ENCODE measurements at places on chromosomes 7 and 10.

GRCh38 chr7:47179812-47180515 is 401.9 kb downstream of the TNS3 start:
- DNase-seq = no peak

DNA sequence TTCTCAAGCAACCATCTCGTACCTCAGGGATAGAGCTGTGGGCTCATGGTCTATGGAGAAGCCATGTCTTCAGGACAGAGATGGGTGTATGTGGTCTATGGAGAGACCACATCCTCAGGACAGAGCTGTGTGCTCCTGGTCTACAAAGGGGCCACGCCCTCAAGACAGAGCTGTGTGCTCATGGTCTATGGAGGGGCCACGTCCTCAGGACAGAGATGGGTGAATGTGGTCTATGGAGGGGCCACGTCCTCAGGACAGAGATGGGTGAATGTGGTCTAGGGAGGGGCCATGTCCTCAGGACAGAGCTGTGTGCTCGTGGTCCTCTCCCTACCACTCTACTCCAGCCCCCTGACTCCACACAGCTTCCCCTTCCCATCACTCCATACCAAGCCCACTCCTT is 117.8 kb downstream of the WDR37 start:
- no peak for DNase-seq

- DNase-seq = no peak
Observed at GRCh38 chr7:149074116-149074885, 16.2 kb downstream of the ZNF786 start.

DNA sequence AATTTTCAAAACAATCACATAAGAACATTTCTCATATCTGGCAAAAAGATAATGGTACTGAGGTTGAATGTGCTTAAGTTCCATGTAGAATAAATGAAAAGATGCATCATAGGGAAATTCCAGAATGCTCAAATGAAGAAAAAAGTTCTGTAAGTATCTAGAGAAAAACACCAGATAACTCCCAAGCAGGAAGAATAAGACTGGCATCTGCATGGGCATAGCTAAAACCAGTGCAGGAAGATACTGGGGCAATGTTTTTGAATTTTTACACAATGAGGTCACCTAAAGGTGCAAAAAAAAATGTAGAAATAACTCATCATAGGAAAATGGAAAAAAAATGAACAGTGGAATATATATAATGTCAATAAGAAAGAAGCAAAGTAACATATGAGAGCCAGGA is 275.2 kb downstream of the BAMBI start:
- no peak for DNase-seq

GRCh38 chr7:101688183-101688831 is 59.2 kb upstream of the MYL10 start:
- peak; percentile 23 for DNase-seq

DNA sequence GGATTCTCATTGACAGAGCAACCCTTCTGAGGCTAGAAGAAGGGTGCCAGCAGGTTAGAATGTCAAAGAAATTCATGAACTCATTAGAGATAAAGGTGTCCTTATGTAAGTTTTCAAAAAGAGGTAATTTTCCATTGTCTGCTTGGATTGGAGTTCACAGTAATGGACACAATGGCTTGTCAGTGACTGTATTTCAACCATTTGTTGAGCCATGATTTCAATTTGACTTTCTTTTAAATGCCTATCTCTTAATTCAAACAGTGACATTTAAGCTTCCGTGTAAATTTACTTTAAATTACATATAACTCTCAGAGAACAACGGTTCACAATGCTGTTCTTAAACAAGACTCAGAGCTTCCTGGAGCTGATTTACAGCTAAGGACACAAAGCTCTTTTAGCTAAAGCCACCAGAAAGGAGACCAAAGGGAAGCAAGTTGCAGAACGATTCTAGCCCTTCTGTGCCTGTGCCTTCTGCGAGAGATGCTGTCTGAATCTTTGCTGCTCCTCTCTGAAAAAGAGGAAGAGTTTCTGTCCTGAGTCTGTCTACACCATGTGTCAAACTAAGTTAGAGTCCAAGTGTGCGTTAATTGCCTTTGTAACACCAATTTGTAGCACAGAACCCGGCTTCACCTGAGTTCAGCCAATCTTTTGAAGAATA is 42.2 kb upstream of the PFKP start:
- DNase-seq = no peak

DNA sequence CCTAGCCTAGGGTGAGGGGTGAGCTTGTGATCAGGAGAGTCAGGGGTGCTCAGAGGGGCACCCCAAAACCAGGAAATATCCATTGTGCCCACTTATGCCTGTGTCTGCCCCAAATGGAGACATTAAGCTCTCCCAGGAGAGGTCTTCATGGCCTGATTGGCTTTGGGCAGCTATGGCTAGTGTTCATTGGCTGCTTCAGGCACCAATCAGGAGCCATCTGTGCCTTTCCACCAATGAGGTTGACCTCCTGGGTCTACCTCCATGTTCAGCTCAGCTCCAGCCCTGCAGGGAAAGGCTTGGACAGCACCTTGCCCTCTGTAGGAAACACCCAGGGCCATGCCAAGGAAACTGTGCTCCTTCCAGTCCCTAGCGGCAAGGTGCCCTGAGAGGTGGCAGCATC is 23.9 kb upstream of the HSPB1 start:
- no peak for DNase-seq

- DNase-seq = no peak
Observed at GRCh38 chr10:81843042-81843441, 32.0 kb upstream of the NRG3 start.

DNA sequence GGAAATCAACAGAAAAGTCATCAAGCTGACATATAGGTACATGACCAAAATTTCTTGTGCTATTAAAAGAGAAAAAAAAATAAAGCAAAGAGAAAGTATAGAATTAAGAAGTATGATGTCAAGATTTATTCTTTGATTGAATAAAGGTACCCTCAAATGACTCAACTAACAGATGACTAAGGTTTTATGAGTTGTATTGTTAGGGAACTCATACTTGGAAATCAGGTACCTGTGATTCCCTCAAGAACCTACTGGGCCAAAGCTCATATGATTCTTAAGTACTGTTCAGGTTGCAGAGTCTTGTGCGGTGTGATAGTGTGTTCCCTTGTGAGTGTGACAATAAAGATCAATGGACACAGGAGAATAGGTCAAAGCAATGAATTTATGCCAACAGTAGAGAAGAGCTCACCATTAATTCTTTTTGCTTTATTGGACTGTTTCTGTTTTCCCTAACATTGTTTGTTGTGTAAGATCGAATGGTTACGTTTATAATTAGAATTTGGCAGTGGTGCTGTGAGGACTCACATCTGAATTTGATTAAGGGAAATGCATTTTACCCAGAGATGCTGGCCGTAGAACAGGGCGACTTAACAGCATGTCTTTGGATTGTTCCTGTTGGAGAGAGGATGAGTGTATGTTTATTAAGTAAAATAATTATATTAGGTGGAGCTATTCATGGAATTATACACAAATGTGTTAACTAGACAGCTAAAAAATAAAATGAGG is 293.2 kb upstream of the SEMA3D start:
- no peak for DNase-seq

- DNase-seq = no peak
Observed at GRCh38 chr10:108598320-108598695, 1325.0 kb downstream of the XPNPEP1 start.

- no peak for DNase-seq
Observed at GRCh38 chr10:109886037-109886780, 37.1 kb downstream of the XPNPEP1 start.

DNA sequence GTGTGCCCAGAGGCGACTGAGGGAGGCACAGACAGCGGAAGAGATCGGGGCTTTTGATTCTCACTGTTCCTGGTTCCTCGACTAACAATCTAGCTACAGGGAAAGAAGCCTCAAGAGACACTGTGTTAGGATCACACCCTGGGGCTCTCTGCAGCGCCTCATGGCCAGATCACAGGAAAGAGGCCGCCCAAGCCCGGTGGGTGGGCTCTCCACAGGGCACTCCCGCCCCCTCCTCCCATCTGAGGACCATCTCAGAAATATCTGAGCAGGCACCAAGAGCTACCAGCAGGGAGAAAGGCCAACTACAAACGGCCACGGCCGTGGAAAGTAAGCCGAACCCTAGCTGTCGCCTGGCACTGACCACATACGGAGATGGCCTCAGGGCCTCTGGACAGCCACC is 224.2 kb downstream of the MLLT10 start:
- no peak for DNase-seq

DNA sequence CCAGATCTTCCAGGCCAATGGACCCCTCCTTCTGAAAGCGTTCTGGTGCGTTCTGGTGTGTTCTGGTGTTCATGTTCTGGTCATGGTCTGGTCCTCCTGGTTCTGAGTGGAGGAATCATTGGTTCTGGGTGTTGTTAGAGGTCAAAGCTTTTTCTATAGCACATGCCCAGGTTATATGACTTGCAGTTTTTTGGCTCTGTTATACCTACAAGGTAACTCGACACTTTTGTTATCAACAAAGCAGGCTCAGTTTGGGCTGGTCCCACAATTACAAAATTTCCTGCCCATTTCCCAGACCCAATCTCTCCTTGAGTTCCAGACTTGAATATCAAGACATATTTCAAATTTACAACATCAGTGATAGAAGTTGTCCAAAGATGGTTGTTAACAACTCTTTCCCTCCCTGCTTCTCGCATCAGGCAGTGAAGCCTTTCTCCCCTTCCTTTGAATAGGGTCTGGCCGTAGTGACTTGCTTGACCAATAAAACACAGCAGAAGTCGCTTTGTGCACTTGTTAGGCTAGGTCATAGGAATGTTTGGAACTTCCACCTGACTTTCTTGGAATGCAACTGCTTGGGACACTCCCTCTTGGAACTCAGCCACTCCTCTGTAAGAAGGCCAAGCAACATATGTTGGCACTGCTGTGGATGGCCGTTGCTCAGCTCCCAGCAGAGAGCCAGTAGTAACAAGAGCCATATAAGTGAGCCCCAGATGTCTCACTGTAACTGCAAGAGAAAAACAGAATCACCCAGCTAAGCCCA is 83.1 kb upstream of the STEAP1B start:
- no peak for DNase-seq

- DNase-seq = peak; percentile 82
Observed at GRCh38 chr7:151251689-151252560, 3.4 kb upstream of the SMARCD3 start.

DNA sequence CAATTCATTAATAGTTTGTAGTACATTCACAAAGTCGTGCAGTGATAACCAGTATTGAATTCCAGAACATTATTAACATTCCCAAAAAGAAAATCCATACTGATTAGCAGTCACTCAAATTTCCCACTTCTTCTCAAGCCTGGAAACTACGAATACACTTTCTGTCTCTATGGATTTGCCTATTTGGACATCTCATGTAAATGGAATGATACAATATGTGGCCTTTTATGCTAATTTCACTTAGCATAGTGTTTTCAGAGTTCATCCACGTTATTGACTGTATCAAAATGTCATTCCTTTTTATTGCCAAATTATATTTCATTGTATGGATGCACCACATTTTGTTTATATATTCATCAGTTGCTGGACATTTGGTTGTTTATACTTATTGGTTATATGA is 78.8 kb downstream of the STK31 start:
- no peak for DNase-seq

GRCh38 chr10:131547129-131547799 is 235.7 kb upstream of the TCERG1L start:
- DNase-seq = no peak

- DNase-seq = no peak
Observed at GRCh38 chr7:43554423-43554822, 28.5 kb upstream of the STK17A start.

- DNase-seq = no peak
Observed at GRCh38 chr7:37825038-37825437, 23.4 kb upstream of the NME8 start.

DNA sequence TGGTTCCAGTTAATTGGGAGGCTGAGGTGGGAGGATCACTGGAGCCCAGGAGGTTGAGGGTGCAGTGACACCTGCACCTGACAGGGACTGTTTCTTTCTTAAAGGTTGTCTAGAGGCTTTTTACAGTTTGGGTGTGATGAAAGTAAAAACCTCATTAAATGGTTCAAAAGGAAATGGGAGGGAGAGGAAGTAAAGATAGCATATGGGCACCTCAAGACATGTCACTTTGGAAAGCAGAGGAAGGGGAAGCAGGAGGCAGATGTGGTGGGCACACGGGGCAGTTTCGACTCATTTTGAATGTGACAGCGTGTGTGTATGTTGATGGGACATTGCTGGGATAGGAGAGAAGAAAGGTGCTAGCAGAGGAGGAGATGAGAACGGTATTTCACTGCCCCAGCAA is 203.1 kb downstream of the MLLT10 start:
- DNase-seq = no peak

- no peak for DNase-seq
Observed at GRCh38 chr7:38664972-38665371, 33.8 kb upstream of the AMPH start.

- no peak for DNase-seq
Observed at GRCh38 chr7:29282819-29283414, 88.3 kb downstream of the CHN2 start.

- DNase-seq = no peak
Observed at GRCh38 chr10:31101123-31101522, 69.5 kb upstream of the ZNF438 start.

DNA sequence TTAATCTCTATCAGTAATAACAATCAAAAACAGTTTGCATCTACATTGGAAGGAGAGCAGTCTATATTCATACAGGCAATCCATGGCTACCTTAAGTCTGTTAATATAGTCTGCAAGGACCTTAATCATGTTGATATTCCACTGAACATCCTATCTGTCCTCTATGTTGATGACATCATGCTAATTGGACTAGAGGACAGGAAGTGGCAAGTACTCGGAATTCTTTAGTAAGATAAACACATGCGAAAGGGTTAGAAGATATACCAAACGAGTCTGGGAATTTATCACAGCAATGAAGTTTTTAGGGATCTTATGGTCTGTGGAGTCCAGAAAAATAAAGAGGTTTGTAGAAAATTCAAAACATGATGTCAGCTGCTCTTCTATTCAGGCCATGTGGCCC is 11.3 kb upstream of the SAMD9L start:
- DNase-seq = no peak
